ENCODE measurements at places on chromosomes 16 and 17. TPM values are rescaled to one million over a fixed set of nuclear protein-coding genes. Genes with fewer than 3 reads are reported as not detected.

The CHRNE gene
- 0.11 TPM for total RNA-seq

The ITGB3 gene
- total RNA-seq = 4.6 TPM

The MEIOB gene
- total RNA-seq = 1.9 TPM

The PARD6A gene
- 1.0 TPM for total RNA-seq

The ETV4 gene
- 50.5 TPM for total RNA-seq
